ENCODE measurements at places on chromosomes 5 and 9.

DNA sequence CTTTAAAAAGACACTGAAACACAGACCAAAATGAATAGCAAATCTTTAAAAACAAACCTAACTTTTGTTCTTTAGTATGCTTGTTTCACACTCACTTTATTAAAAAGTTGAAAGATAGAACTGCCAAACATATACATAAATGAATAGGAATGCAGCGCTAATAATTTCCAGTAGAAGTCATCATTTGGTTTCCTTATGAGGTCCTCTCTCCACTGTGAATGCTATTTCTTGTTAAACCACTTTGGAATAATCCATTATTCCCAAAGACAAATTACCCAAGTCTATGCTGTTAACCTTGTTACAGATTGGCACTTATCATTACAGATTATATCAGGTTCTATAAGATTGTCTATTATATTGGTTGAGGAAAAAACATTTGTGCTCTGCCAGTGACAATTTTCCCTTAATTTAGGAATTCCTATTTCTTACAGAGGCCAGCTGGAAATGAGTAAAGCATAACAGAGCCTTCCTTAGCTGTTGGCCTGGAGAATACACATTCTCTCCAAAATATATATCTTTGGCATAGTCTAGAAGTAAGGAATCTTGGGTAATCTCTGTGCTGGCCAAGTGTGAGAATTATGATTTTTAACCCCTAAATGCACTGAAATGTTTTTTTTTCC, 29.3 kb upstream of the MINAR2 start:
- no peak for DNase-seq

DNA sequence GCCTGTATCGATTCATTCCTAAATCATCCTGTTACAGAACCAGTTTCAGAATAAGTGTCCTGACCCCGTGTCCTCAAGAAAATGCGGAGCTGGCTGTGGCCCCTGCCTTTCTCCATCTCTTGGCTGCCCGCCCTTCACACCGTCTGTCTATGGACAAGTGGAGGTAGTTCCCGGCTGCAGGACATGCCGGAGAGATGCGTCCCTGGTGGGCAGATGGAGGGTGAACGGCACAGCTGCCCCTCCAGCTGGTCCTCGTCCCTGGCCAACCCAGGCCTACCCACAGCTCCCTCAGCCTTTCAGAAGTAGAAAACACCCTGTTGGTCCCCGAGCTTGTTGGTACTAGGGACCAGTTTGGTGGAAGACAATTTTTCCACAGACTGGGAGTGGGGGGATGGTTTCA, 14.8 kb upstream of the EXOC3 start:
- no peak for DNase-seq

- no peak for DNase-seq
Observed at GRCh38 chr5:158126442-158127405, 267.8 kb upstream of the CLINT1 start.

DNA sequence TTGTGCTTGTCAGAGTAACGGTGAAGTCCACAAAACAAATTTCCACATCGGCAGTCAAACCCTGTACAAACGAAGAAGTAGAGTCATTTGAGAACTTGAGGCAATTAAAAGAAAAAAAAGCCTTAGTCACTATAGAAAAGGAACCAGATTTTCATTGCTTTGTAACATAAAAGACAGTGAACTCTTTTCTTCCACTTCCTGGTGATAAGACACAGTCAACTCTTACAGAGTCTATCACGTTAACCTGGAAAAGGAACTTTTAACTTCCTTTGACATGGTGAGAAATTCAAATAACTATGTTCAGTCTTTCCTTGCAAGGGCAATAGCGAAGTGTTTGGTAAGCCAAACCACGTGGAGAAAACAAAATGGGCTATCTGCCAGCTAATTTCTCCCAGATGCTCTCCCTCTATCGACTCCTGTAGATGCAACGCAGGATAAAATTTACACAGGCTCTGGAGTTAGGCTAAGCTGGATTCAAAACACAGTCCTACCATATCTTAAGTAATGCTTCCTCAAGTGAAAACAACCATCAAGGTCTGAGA, 8.9 kb downstream of the ZFAND5 start:
- no peak for DNase-seq

GRCh38 chr5:29240379-29240778, 1953.1 kb upstream of the CDH6 start:
- no peak for DNase-seq

DNA sequence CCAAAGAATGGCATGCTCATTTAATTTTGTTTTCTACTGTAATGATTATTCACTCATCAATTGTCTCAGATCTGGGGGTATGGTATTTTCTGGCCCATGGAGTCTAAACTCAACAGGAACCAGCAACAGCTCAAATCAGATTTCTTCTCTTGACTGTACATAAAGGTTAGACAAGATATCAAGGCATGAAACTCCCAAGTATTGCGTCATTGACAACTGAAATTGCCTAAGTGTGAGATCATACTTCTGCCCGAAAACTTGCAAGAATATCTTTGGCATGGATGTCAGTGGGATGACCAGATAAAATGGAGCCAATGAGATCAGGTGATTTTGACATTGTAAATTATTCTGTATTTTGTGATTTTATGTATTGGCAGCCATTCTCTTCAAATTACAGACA, 141.7 kb upstream of the STK32A start:
- no peak for DNase-seq

DNA sequence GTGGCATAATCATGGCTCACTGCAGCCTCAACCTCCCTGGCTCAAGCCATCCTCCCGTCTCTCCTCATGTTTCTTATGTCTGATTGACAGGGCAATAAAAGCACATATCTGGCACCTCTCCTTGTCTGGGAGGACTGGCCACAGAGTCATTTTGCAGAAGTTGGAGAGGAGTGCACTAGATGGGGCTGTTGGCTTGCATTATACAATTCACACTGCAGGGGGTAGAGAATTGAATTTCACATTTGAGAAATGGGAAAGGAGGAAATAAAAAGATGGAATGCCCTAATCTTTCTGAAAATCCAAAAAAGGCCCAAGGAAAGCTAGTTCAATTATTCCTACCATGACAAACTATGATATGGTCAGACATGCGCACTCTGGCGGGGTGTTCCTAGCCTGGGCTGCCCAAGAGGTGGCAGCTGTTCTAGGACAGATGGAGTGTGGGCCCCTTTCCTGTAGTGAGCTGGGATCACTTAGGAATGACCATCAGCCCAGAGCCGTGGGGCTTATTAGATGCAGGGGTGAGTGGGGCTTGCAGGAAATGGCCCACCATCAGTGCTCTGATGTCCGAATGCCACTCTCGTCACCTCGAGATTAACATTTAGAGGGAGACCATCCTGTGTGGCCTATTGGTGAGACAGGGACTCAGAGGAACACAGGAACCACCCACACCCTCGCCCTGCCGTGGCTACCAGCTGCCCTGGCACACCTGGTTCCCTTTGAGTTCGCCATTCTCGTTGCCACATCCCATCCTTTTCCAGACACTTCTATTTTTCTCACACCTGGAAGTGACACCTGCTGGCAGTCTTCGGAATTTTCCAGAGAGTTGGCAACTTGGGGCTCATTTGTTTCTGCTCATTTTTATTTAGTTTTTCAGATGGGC, 21.8 kb upstream of the ANKRD18A start:
- DNase-seq = no peak

DNA sequence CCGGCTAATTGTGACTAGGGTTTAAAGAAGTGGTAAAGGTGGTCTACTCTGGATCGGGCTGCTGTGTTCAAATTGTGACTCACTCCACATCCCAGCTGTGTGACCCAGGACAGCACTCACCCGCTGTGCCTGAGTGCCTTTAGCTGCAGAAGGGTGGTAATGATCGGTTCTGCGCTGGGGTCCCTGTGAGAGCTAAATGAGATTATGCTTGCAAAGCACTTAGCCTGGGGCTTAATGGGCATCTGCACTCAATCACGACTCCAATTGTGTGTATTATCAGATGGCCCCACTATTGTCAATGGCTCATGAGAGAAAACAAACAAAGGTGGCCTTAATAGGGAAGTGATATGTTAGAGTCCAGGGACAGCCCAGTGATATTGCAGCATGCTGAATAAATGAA, 25.1 kb upstream of the TBC1D2 start:
- DNase-seq = no peak

DNA sequence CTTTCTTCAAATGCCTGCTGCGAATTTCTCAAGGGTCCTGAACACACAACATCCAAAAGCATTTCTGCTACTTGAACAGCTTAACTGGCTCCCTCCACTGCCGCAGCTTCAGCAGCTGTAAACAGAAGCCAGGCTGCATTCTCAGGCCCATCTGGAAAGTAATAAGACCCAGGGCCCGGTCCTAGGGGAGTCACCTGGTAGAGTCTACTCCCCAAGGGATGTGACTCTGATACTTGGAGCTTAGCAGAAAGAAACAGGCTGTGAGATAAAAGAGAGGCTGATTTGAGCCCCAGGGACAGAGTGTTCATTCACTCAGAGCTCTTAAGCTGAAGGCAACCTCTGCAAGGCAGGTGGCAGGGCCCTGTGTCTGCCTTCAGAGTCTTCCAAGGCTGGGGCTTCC, 356.8 kb downstream of the SPOCK1 start:
- no peak for DNase-seq

DNA sequence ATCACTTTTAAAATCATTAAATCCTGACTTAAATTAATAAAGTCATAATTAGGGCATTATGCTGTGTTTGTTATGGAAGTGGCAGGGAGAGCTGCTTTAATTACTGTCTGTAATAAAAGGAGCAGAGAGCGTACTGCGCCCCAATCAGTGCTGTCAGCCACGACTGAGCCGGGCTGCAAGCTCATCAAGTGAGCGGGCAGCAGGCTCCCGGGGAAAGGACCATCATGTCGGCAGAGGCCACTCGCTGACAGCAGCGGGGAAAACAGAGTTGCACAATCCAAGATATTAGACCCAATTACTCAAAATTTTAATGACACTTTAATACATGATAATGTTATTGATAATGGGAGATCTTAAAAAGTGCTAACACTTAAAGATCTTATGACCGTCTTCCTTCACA, 181.6 kb downstream of the AP3B1 start:
- DNase-seq = no peak

- DNase-seq = no peak
Observed at GRCh38 chr5:60611099-60611740, 88.7 kb downstream of the DEPDC1B start.

DNA sequence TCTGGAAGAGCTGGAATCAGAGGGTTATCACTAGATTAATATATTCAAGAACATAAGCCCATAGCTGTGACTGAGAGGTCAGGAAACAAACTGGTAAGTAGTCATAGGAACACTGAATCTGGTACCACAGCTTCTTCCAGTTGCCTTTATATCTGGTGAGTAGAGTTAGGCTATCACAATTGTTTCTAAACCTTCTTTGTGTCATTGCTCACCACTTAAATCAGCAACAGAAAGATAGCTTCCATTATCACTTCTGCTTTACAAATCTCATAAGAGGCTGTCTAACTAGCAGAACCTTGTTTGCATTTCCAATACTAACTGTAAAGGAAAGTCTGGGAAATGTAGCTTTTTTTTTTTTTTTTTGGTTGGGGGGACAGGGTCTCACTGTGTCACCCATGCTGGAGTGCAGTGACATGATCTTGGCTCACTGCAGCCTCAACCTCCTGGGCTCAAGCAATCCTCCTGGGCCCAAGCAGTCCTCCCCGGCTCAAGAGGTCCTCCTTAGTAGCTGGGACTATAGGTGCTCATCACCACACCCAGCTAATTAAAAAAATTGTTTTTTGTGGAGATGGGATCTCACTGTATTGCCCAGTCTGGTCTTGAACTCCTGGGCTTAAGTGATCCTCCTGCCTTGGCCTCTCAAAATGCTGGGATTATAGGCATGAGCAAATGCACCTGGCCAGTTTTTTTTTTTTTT, 22.0 kb downstream of the CDC42SE2 start:
- no peak for DNase-seq

- DNase-seq = no peak
Observed at GRCh38 chr9:81465468-81466011, 223.8 kb downstream of the TLE1 start.

DNA sequence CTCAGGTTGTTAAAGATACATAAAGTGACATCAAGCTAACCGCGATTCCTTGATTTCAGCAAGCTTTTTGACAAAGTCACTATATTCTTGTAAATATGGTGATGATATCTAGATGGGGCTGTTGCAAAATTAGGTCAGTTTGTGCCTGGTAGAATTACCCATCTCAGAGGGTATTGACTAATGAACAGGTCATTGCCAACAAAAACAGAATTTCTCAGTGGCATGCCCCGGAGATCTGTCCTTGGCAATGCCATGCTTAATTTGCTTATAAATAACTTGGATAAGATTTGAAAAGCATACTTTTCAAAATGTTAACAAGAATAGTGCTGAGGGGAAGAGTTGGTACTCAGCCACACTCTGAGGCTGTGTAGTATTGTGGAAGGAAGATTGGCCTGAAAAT, 783.3 kb upstream of the SEMA6A start:
- DNase-seq = no peak

GRCh38 chr5:103218164-103218563, 40.4 kb upstream of the MACIR start:
- no peak for DNase-seq

DNA sequence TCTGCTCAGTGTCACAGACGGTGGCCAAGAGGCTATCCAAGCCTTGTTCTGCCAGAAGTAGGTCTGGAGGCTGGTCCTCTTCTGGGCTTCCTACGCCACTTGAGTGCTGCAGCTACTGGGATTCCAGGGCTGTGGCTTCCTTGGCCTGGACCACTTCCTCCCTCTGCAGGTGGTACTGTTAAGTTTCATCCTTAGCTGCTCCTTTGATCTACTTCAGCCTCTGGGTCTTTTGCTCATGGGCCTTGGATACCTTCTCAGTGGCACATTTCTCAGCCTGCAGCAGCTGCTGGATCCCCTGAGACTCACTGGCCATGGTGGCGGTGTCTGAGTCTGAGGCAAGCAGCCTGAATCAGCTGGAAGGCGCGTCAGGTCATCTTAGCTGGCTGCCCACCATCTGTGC, 10.3 kb downstream of the CNOT8 start:
- no peak for DNase-seq

GRCh38 chr5:60447488-60447920, 252.5 kb downstream of the DEPDC1B start:
- no peak for DNase-seq

DNA sequence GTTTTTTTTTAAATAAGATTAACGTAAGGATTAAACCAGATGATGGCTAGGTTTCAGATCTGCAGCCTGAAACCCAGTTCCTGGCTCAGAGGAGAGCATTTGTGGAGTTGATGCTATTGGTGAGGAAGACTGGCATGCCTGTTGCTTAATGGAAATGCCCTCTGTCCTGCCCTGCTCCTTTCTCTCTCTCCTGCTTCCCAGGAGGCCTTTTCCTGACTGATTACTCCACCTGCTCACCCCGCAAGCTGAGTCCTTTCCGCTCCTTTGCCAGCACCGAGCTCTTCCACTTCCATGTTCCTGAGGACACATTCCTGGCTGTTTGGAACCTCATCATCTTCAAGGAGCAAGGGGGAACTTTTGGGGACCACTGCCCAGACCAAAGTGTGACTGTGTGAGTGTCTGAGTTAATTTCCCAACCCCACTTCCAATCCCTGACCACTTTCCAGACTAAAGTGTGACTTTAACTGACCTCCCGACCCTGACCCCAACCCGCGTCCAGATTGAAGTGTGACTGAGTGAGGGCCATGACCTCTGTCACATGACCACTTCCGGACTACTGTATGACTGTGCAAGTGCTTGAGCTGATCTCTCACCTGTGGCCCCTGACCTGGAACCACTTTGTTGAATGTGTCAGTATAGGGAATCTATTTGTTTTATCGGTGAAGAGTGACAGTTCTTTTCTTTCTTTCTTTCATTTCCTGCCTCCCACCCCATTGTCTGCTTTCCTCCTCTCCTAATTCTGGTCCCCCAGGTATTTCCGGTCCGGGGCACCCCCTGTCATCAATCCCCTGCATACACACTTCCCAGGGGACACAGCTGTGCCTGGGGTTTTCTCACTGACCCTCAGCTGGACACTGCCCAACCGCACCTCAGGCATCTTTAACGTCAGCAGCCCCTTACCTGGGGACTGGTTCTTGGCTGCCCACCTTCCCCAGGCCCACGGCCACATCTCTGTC, 5.5 kb downstream of the TMEM8B start:
- DNase-seq = no peak

Measured in stimulated activated CD4-positive, alpha-beta T cell treated with anti-CD3 and anti-CD28 coated beads, TNF-alpha, amount 100 ng/mL, for 24 hours (primary cell).